ENCODE measurements at places on chromosomes 12 and 14.

GRCh38 chr12:132777614-132778013, 16.0 kb upstream of the ANKLE2 start:
- DNase-seq = no peak

GRCh38 chr12:68359674-68360073, 27.5 kb upstream of the MDM1 start:
- DNase-seq = no peak

GRCh38 chr12:12725956-12726554, 8.9 kb downstream of the CDKN1B start:
- no peak for DNase-seq

GRCh38 chr14:98834119-98834518, 437.9 kb downstream of the BCL11B start:
- DNase-seq = no peak

All from heart left ventricle (tissue), 16 donors.